ENCODE measurements at places on chromosomes 12 and 14.

GRCh38 chr12:1914114-1914911, 4.1 kb downstream of the CACNA2D4 start:
- no peak for DNase-seq

GRCh38 chr14:81993432-81993831, 459.8 kb upstream of the SEL1L start:
- no peak for DNase-seq

- DNase-seq: no peak
Observed at GRCh38 chr12:53199700-53200099, 7.4 kb downstream of the ITGB7 start.

- no peak for DNase-seq
Observed at GRCh38 chr14:56782711-56783110, 27.6 kb downstream of the OTX2 start.

DNA sequence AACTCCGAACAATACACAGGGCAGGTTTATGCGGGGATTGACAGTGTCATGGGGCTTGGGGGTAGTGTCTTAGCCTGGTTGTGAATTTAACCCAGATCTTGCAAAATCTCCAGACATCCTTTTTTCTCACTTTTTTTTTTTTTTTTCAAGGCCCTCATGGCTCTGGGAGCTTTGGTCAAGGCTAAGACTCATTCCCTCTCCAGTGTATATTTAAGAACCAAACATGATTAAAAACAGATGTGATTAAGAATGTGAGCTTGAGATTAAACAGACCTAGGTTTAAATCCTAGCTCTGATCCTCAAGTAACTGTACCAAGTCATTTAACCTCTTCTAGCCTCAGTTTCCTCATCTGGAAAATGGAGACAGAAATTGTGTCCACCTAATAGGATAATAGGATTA, 151.7 kb upstream of the FUT8 start:
- no peak for DNase-seq

DNA sequence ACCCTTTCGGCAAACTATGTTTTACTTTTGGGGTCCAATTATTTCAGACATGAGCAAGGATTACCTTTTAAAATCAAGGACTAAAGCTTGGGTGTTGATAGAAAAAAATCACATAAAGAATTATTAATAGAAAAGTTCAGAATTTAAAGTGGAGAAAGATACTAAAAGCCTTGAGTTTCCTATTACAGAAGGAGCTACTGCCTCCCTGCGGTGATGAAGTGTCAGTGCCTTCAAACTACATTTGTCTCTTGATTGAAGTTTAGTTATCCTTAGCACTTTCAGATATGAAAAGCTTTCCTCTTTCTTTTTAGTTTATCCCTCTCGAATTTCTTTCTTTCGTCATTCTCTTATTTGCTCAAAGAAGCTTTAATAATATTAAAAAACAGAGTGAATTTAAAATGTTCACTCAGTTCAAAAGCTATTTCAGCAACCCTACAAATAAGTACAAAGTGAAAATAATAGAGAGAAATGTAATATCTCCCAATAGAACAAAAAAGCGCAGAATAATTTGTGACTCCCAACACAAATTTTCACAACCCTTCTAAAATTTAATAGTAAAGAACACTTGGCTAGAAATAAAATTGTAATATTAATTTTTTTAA, 87.6 kb downstream of the SEC23A start:
- DNase-seq: no peak

- no peak for DNase-seq
Observed at GRCh38 chr14:22778084-22778483, 11.6 kb downstream of the OXA1L start.

- DNase-seq: peak; percentile 40
Observed at GRCh38 chr12:65685514-65685913, 138.8 kb upstream of the HMGA2 start.
